ENCODE measurements at places on chromosomes 4 and X.
A peak's percentile ranks its signal among the peaks of the same experiment; 100 is the strongest.

DNA sequence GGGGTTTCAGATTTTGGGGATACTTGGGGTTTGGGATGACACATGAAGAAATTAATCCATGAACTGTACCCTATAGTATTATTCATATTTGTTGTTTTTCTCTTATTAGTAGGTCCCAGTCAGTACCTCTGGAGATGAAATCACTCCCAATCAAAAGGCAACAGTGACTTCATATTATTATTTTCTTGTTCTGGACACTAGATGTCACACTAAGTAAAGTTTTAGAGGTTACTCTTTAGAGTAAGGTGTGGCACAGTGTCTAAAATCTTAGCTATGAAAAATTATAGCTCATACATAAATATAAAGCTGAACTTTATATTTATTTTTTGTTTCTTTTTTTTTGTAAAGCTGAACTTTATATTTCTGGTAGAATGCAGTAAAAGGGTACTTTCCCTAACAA is 35.1 kb downstream of the FAM114A1 start:
- DNase-seq: peak; percentile 9

DNA sequence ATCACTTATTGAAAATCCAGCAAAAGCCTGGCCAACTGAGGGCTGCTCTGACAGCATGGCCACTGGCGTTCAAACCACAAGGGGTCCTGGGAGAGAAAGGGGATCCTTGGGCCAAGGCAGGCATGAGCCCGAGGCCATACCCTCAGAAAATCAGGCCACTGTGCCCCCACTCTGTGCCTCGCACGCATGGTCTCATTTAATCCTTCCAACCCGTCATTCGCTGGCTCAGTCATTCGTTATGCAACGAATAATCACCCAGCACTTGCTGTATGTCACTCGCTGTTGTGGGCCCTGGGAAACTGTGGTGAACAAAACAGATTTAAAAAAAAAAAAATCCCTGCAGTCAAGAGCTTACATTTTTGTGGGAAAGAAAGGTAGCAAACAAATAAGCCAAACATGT is 112.7 kb downstream of the BCOR start:
- no peak for DNase-seq

- no peak for DNase-seq
These were observed 491.1 kb downstream of the PACRGL start for GRCh38 chr4:21191317-21191716.

DNA sequence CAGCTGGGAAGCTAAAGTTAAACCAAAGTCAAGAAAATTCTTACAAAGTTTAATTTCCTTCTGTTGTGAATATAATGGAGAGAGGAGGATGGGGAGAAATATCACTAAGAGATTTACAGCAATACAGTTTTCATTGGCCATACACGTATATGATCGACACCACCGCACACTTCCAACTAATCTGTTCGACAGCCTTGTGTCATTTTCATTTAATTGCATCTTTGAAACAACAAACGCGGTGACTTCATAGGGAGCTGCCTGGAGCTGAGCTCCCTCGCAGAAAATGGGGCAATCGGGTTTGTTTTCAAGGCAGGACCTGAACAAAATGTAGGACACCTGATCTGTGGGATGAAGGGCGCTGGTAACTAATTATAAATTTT is 1.3 kb downstream of the PTPN13 start:
- no peak for DNase-seq

GRCh38 chrX:20352935-20353336 is 86.2 kb upstream of the RPS6KA3 start:
- DNase-seq: no peak

- no peak for DNase-seq
These were observed 242.3 kb downstream of the AFAP1 start for GRCh38 chr4:7697343-7697742.

DNA sequence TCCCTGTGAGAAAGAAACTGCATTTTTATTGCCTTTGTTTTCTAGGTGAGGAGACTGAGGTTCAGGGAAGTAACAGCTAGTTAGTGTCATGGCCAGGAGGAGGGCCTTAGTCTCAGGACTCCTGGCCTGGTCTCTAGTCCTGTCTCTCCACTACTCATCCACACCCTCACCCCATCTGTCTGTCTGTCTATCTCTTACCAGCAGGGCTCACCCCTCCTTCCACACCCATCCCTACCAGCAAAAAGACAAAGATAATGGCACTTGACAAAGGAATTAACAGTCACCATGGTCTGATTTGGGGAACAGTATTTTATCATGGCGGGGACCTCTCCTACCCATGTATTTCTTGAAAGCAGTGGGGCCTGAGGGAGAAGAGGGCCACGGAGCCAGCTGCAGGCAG is 125.8 kb downstream of the REPS2 start:
- DNase-seq: no peak

DNA sequence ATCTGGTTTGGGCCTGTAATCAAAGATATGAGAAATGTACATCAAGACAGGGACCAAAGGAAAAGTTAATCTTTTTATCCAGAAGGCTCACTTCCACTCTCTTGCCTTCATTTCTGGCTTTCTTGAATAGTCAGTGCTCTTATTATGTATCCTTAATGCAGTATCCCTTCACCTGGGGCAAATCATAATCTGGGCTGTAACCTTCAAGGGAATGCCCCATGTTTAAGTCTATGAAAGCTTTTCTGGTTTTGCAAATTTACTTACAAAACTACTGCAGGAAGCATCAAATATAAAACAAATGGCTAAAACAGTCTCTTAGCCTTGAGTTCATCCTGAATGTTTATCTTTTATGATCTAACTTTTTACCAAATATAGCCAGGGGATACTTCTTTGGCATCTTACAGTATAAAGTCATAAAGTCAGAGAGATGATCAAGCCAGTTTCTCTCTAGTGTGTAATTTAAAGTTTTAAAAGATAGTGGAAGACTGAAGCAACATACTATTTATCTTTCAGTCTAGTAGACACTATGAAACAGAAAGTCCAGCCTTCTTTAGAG is 1214.8 kb downstream of the STIM2 start:
- no peak for DNase-seq

DNA sequence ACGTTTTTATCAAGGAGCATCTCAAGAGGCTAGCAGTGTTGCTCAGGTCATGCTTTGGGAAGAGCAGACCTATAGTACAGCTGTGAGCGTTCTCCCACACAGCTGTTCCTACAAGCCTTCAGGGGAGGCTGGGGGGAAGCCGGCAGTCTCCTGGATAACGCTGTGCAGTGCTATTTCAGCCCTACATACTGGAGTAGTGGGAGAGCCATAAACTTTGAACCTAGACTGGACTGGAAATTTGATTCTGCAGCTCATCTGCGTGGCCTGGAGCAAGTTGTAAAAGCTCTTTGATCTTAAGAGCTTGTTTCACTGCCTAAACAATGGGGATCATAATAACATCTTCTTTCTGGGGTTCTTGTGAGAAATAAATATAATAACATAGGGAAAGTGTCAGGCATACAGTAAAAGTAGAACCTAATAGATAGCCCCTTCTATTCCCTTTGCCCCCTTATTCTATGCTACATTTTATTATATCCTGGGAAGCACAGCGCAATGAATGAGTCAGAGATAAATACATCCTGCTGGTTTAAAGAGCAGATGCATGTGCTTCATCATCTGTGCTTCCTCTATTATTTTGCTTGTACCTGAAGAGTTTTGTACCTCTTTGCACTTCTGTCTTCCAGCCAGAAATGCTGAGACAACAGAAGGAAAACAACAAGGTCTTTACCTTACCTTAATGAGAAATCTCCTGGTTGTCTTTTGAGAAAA is 14.7 kb upstream of the AMBN start:
- no peak for DNase-seq

- no peak for DNase-seq
These were observed 819 bp downstream of the NSG1 start for GRCh38 chr4:4387531-4388310.

DNA sequence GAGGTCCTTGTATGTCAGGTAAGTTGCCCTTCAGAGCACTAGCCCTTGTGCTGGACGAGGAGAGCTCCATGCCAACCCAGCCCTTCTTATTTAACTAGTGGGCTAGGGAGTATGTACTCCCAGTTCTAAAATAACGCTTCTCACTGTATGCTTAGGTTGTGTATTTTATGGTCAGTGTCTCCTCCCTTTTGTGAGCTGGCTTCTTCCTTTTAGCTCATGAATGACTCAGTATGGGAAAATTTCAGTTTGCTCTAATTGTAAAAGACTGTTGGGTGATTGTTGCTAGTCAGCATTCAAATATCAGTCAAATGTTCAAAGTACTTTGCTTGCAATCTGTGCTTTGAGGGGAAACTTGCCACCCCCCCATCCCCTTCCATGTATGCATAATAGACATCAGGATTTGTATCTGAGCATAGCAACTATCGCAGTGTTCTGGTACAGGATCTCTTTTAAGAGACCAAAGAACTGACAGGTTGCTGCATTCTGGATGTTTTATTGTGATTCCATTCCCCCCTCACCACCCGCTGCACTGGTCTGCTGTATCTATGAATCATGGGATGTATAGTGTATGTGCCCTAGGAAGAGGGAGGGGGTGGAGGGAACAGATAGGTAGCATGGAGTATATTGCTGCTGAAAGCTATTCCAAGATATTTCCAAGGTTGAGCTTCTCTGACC is 34.7 kb downstream of the DLG3 start:
- DNase-seq: no peak

DNA sequence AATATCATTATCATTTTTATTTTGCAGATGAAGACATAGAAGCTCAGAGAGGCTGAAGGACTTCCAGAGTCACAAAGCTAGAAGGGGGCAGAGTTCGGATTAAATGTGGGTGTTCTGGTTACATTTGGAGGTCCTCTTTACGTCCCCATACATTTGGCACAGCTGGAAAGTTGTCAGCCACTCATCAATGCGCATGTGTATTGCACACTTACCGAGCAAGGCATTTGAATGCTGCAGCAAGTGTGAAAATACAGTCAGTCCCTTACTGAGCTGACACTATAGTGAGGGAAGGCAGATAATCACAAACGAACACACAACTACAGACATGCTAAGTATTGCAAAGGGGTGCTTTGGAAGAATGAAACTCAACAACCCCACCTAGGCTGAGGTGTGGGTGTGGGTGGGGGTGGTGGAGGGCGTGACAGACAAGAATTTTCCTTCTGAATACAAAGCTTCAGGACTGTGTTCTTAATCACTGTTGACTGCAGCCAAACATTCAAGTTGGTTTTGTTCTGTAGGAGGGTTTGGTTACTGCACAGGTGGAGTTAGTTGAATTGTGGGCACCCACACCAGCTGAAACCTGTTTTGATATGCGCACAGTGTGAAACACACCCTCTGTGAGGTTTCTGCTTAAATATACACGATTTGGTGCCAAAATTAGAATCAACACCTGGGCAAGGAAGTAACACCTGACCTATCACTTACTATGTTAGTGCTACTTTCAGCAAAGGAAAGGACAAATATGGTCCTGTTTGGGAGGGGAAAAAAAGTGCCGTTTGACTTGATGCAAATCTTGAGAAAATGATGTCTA is 72.4 kb downstream of the COQ2 start:
- no peak for DNase-seq

DNA sequence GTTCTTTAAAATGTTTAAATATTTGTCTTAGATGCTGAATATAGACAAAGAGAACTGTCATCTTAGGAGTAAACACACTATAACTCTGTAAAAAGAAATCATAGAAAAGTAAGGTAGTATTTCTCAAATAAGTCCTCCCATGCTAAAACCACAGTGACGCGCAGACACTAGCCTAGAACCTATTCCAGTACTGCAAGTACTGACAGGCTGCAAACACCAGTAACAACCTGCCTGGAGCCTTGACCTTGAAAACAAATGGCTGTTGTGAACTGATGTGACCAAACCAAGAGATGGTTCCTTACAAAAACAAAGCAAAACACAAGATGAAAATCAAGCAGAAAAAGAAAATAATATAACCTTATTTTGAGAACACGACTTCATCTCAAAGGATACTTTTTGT is 8.5 kb downstream of the TIFA start:
- no peak for DNase-seq

DNA sequence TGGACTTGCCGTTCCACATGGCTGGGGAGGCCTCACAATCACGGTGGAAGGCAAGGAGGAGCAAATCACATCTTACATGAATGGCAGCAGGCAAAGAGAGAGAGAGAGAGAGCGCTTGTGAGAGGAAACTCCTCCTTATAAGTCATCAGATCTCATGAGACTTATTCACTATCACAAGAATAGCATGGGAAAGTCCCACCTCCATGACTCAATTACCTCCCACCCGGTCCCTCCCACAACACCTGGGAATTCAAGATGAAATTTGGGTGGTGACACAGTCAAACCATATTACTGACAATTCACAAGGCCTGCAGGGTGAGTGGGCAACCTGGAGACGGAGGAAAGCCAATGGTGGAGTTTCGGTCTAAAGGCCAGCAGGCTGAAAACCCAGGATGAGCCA is 394.3 kb upstream of the TRAM1L1 start:
- no peak for DNase-seq

DNA sequence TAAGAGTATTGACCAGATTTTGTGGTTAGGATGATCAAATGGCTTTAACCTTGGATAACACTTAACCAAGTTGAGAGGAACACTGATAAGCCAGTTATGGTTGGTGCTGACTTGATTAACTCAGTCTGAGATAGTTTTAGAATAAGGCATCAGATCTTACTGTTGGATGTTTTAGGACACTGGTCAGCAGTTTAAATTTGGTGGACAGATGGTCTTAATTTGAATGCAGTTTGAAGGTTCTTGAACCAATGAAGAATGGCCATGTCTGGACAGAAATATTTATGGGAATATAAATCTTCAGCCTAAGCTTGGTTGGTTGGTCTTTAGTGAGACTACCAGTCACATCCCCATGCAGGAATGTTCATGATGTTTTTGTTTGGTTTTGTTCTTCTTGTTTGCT is 2.6 kb upstream of the GIMD1 start:
- DNase-seq: no peak

DNA sequence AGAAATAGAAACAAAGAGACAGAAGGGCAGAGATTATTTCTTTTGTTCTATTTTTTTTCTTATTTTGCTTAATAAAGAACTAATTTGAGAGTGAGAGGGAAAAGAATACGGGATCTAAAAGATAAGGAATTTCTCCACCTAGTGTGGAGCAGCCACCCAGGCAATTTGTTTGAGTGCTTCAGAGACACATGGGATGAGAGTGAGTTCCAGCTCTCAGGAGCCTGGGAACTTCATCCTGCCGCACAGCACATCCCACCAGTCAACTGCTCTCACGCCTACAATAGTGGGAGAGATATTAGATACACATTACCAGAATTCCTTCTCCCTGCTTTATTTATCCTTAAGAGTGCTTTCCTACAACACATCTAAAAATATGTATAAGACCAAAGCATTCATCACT is 946.4 kb downstream of the PDHA2 start:
- DNase-seq: no peak

DNA sequence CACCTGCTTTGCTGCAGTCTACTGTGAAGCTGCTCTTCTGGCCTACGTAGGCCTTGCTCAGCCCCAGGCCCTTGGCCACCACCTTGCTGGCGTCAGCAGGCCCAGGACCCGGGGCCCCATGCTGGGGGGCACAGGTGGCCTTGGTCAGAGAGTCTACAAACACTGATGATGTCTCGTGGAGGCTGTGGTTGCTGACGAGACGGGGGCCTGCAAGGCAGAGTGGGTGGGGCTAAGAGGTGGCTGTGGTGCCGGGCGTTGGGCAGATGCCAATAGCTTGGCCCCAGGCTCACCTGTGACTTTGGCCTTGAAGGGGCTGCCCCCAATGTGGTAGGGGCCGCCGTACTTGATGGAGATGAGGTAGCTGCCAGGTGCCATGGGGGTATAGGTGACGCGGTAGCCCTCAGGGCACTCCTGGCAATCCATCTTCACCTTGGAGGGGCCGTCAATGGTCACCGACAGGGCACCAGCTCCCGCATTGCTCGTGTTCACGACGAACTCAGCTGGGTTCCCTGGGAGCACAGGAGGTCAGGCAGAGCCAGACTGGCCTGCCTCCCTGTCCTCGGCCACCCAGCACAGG is 25.0 kb downstream of the FLNA start:
- no peak for DNase-seq

All from NCI-H1417 treated with DMSO at 0.1 percent for 48 hours (cell line).